ENCODE measurements at places on chromosomes 16 and 17.

DNA sequence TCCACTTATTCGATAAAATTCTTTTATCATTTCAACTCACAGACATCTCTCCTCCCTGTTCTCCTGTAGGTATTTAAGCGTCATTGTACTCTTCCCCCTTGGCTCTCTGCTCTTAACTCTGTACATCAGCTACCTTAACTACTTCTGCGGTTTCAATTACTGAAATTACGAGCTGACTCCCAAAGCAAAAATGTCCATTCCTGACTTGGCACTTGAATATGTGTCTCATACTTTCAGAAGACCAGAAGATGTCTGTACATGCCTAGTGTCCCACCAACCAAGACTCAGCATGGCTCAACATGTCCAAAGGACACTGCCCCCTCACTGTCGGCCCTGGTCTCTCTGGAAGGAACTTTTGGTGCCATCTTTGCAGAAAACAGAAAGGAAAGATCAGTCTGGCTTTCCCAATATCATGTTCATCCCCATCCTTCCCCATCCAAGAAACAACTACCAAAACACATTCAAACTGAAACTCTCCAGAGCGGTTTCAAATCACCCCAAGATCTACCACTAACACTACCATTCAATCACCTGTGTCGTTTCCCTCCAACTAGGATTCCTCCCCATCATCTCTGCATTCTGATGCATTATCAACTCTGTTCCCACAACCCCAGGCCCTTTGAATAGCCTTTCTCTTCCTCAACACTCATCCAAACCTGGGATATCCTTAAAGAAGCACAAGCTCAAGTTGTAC is 74.9 kb downstream of the ZFHX3 start:
- no peak for DNase-seq

DNA sequence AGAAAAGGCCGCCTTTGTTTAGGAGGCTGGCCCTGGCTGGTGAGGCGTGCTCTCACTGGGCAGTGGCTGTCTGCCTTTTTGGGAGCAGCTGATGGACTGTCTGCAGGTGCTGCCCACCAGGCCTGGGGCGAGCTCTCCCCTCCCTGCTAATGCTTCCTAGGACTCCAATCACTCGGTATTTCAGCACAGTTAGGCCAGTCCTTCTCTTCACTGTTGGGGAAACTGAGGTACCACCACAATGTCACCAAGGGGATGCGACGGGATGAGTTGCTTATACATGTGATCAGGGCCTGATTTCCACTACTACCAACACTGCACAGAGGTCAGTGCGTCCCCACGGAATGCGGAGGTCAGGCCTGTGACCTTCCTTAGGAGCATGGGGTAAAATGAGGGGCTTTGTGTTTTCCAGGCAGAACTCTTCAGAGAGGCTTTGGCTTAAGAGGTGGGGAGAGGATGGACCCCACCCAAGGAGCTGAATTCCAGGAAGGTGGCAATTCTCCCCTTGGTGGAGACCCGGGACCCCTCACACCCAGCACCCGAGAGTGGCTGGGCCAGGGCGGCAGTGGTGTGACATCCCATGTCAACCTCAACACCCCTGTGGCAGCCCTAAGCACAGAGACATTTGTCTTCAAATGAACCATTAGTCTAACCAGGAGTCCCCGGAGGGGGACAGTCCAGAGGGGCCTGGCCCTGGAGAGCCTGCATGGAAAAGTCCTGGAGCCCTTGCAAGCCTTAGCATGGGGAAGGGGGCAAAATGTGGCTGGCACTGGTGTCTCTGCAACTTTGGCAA is 86.4 kb downstream of the N4BP1 start:
- DNase-seq, result no peak

DNA sequence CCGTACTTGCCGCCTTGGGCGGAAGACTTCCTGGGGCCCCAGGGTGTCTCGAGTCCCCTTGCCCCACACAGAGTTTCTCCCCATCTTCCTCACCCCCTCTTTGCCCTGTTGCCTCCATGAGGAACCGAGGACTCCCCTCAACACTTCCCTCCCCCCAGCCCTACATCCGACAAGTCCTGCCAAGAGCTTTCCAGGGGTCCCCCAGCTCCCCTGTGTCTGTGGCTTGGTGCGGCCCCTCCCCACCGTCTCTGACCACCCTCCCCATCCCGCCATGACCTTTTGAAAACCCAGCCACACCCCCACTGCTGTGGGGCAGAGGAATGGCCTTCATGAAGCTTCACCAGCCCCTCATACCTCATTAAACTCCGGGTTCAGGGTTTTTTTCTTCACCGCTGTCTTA is 11.4 kb downstream of the SCGB1C2 start:
- no peak for DNase-seq

DNA sequence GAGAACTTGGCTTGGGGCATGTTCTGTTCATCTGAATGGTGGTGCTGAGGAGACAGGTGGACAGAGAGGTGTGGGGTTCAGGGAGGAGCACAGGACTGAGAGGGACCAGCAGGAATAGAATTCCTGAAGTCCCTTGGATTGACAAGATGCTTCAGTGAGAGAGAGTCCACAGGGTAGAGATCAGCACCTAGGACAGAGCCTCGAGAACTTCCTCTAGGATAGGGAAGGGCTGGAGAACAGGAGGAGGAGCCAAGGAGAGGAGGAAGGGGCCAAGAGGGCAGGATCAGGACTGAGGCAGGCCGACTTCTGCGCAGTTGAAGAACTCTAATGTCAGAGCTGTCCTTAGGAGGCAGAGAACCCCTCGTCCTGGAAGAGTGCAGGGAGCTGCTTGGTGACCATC is 138.4 kb downstream of the PRKCB start:
- DNase-seq, result peak; percentile 84

DNA sequence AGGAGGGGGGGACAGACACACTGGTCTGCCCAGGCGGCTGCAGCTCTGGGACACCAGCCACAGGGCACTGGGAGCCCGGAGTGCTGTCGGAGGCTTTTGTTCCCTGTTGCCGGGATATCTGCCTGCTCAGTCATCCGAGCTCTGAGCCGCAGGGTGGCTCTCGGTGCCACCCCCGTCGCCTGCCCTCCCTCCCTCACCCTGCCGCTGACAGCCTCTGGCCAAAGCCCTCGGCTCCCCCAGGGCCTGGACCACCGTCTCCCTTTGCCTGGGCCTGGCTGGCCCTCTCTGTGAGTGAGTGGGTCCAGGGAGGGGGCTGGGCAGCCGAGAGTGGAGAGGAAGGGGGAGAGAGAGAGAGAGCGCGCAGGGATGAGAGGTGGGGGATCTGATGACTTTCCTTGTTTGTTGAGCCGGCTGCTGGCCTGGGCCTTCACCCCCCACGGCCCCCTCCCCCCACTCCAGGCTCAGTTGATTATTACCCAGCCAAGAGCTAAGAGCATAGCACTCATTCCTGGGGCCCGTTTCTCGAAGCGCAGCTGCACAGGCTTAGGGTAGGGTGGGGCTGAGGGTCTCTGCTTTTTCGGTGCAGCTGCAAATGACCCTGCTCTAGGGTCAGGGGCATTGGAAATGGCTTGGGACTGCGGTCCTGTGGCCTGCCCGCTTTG is 2.7 kb downstream of the FOXJ1 start:
- peak; percentile 86 for DNase-seq

GRCh38 chr16:1299012-1299867 is 10.2 kb upstream of the UBE2I start:
- DNase-seq, result no peak

DNA sequence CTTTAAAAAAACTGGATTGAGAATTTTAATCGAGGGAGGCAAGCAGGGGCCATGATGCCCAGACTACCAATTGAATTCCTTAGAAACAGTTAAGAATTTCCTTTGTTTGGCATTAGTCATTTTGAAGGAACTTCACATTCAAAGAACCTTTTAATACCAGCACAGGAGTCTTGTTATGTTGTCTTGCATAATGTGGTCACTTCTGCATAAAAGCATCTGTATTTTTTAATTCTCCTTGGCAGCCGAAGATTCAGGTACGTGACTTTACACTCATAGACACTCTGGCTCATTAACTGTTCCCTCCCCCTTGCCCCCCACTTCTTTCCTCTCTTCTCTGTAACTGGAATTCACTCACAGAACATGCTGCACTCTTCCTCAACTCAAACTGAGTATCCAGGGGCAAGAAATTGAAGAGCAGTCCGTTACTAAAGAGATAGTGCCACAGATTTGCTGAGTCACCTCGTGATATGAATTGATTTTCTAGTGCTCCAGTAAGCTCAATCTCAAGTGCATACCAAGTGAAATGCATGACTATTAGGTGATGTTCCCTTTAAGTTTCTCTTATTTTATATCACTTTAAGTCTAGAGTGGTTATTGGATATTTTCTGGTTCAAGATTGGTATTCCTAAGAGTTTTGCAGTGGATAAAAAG is 572.2 kb upstream of the SOX9 start:
- no peak for DNase-seq
